ENCODE measurements at places on chromosomes 1 and 21.

DNA sequence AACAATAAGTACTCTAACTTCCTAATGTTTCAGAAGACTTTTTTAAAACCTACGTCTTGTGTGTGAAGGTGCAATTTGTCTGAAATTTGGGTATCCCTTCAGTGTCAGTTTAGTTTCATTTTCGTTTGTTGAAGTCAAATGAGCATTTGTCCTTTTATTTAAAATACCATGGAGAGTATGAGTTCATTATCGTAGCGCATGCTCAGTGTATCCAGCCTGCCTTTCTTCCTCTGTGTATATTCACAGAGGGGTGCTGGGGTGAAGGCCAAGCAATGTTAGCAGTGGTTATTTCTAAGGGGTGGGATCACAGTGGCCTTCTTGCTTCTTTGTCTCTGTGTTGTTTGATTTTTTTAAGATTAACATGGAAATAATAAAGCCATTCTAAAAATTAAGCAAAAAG is 43.2 kb downstream of the CNN3 start:
- DNase-seq = peak; percentile 11

GRCh38 chr1:11594222-11594621 is 60.0 kb downstream of the FBXO2 start:
- no peak for DNase-seq

GRCh38 chr1:231091831-231092301 is 51.8 kb upstream of the FAM89A start:
- peak; percentile 58 for DNase-seq

GRCh38 chr1:190658907-190659306 is 181.2 kb upstream of the BRINP3 start:
- DNase-seq = no peak
